Stimulated activated CD8-positive, alpha-beta memory T cell treated with anti-CD3 and anti-CD28 coated beads, Interleukin-4, amount 100 ng/mL, for 1 hour (primary cell): ENCODE measurements at places on chromosomes 12 and 14.

GRCh38 chr12:75865315-75865714 is 166.3 kb downstream of the PHLDA1 start:
- DNase-seq, result no peak

DNA sequence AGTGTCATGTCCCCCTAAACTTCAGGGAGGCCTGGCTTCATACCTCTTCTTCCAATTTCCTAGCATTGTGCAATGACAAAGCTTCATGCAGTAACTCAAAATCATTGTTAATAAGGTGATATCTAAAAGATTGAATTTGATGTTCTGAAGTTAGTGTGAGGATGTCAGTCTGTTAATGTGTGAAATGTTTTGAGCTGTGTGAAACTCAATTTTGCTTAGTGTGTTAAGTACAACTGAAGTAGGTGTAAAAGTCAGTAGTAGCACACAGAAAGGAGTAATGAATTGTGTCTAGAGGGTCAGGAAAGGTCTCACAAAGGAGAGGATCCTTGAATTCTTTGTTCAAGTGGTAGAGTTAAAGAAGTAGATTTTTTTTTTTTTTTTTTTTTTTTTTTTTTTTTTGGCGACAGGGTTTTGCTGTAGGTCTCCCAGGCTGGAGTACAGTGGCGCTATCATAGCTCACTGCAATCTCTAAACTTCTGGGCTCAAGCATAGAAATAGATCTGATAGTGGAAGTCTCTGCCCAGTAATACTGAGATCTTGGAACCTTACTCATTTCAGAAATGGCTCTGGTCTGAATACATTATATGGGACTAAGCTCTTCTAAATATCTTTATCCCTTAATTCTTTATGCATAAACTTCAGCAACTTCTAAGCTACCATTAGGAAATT is 63.9 kb downstream of the FUT8 start:
- DNase-seq, result no peak

DNA sequence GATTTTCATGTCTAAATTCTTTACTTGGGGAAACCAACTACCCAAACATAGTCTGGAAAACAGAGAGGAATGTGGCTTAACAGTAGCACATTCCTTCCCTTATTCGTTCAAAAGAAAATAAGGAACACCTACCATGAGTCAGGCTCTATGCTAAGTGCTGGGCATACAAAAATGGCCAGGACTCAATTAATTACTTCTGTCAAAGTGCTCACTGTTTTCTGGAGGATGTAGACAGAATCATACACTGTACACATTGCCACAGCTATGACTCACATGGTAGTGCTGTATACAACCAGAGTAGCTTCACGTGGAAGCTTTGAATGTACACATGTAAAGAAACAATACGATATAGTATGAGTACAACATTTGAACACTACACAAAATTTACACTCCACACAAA is 50.1 kb downstream of the SLC25A21 start:
- DNase-seq, result no peak

GRCh38 chr12:30989754-30990153 is 63.2 kb downstream of the TSPAN11 start:
- no peak for DNase-seq

- no peak for DNase-seq
These were observed 6.8 kb upstream of the TRAF3 start for GRCh38 chr14:102770147-102771123.

DNA sequence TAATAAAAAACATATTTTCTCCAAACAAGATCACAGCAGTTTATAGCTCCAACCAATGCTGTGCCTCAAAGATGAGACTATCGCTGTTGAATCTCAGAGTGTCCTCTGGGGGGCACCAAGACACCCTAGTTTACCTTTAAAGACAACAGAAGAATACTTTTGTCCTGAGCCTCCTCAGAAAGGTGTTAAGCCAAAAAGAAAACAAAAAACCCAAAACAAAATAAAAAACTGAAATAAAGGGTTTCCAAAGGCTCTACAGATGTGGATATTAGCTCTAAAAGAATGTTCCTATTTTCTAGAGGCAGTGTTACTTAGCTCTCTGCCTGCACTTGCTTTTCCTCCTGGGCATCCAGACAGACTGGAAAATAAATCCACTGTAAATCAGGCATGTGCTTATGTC is 86.9 kb upstream of the TTC7B start:
- DNase-seq, result peak; percentile 24

- no peak for DNase-seq
These were observed 83.2 kb downstream of the LMNTD1 start for GRCh38 chr12:25469861-25470260.

- no peak for DNase-seq
These were observed 130.3 kb downstream of the IGF1 start for GRCh38 chr12:102350070-102350469.

DNA sequence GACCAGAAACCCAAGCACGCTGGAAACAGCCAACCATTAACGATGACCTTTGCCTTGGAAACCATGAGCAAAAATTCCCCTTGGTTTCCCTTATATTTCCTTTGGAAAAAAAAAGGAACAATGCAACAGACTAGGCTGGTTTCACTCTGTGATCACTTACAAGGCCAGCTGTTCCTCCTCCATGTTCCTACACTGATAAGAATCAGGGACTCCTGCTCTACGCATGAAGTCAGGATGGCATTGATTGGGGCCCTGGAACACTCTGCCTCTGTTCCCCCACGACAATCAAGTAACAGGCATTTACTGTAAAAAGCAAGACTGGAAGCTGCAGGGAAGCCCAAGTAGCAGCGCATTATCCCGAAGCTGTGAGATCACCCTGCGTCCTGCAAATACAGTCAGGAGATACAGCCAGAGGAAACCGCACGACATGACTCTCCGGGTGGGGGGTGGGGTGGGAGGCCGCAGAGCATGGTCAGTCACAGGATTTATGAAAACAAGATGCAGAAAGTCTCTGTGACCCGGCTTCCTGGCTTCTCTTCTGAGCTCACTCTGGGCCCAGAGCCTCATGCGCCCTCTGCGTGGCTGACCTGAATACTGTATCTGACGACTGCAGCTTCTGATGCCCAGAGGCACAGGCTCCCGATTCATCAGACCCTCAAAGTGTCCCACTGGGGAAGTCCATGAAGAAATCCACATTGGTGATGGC is 31.1 kb downstream of the SSH1 start:
- no peak for DNase-seq

DNA sequence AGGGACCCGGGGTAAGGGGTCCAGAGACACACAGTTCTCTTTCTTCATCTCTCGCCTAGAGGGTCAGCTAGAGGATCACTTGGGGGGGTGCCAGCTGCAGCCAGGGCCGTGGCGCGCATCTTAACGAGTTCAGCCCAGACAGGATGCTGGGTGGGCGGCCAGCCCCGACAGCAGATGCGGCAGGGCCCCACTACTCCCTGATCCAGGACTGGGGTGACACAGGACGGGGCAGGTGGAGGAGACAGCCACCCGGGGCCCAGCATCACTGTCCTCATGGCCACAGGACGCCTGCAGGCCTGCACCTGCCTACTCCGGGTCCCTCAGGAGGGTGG is 12.8 kb downstream of the AKT1 start:
- DNase-seq, result no peak

- DNase-seq, result no peak
These were observed 278.3 kb downstream of the ALG10 start for GRCh38 chr12:34300376-34301250.

GRCh38 chr14:93329965-93330608 is 2.7 kb downstream of the BTBD7 start:
- no peak for DNase-seq

DNA sequence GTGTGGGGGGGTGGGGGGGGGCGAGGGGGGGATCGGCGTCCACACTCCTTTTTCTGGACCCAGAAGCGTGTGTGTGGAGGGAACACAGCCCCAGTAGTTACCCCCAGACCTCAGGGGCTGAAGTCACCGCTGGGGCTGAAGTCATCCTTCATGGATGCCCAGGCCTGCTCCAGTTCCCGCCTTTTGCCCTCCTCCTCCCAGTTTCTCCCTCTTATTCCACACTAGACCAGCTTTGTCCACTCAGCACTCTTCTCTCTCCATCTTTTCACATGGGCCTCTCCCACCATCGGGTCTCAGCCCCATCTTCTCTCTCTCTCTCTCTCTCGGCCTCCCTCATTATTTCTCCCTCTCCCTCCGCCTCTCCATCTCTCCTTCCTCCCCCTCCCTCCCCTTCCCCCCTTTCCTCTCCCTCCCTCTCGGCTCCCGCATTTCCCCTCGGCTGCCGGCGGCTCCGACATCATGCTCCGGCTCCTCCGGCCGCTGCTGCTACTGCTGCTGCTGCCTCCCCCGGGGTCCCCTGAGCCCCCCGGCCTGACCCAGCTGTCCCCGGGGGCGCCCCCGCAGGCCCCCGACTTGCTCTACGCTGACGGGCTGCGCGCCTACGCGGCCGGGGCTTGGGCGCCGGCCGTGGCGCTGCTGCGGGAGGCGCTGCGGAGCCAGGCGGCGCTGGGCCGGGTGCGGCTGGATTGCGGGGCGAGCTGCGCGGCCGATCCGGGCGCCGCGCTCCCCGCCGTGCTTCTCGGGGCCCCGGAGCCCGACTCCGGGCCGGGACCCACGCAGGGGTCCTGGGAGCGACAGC is at the start of gene P3H3:
Gene P3H3, plus strand, starts transcription at position 426 of the 799 bp plus-strand sequence. Its CDS starts 34 bp downstream, at position 460.
- DNase-seq, result no peak

DNA sequence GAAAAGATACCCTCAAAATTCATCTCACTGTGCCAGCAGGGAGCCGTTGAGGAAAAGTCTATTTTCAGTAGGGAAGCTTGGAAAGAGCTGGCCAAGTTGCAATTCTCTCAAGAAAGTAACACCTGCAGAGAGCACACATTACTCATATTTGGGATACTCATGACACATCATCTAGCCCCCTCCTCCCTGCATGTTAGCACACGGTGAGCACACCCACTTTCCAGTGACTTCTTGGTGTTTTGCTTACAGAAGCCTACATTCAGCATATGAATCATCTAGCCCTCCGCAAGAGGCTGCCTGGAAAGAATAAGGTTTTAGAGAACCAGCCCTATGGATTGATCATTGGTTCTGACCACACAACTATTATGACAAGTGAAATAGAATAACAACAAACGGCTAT is 124.5 kb downstream of the PTPRO start:
- no peak for DNase-seq

DNA sequence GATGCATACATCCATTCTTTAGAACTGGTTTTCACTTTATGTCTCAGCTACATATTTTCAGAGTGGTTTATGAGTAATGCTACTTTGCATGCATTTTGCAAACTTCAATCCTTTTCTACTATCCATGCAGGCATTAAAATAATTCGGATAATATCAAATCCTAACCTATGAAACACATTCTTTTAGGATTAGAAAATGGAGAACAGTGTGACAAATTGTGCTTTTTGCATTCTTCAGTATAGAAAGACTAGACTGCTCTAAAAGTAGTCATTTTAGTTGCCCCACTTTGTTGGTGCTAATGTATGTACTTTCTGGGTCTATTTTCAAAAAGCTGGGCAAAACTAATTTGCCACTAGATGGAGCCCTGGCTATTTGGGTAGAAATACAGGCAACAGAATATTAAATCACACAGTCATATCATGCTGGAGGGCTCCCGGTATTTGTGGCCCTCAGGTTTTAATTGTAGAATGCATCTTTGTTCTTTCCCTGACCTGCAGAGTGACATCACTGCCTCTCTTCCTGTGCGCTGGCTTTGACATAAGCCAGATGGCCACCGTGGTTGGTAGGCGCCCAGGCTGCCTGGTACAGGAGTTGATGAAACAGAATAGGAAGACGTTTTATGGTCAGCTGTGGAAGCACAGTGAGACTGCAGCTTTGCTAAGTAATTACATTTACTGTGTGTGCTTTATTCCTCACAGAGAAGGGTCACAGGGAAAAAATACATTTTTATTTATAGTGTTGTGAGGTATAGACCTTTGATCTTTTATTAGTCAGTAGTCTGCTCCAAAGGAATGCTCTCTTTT is 28.1 kb downstream of the MSRB3 start:
- DNase-seq, result no peak

DNA sequence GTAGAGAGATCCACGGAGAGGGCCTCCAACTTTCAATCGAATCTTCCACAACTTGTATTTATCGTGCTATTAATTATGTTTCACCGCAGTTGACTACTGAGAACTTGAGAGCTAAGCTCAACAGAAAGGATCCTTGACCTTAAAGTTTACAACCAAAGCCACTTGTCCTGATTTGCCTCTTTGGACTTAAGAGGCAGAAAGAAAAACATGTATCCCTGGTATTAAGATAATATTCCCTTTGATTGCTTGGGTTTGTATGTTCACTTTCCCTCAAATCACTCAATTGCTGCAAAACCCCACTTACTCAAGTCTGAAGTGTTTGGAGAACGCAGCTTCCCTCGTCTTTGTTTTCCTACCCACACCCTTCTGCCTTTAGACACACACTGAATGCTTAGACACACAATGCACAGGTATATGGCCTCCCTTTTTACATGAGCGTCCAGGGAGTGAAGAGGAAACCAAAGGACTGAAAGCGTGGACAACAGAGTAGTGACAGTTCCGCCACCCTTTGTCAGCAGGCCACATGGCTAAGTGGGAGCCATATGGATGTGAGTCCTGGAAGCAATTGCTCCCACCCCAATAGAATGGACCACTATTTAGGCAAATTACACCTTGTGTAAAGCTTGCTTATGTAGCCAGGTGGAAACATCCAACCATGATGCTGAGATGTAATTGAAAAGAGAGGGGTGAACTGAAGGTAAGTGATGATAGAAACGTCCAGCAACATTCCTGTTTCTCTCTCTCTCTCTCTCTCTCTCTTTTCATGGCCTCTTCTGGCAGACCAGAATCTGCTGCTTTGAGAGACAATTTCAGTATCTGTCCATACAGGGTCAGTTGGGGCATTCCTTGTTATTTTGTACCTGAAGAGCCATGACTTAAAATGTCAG is 1.4 kb upstream of the PKP2 start:
- DNase-seq, result no peak

GRCh38 chr12:47714826-47715386 is 9.1 kb upstream of the RPAP3 start:
- DNase-seq, result no peak

GRCh38 chr12:6554168-6555017 is 1.4 kb downstream of the IFFO1 start:
- DNase-seq, result no peak

DNA sequence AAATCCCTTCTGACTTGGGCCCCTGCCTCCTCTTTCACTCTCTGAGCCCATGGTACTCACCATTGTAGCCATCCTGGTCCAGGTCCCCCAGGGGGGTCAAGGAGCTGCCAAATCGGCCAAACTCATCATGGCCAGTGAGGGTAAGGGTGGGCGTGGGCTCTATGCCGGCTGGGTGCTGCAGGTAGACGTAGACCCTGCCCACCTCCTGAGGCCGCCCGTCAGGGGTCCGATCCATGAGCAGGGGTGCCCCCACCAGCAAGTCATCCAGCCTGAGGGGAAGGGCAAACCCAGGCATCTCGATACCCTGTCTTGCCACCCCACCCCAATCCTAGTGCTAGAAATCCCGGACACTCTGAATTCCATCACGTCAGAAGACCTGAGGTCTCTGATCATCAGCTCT is 14.0 kb downstream of the ITGA5 start:
- no peak for DNase-seq

GRCh38 chr12:92078167-92079053 is 67.2 kb downstream of the BTG1 start:
- no peak for DNase-seq

DNA sequence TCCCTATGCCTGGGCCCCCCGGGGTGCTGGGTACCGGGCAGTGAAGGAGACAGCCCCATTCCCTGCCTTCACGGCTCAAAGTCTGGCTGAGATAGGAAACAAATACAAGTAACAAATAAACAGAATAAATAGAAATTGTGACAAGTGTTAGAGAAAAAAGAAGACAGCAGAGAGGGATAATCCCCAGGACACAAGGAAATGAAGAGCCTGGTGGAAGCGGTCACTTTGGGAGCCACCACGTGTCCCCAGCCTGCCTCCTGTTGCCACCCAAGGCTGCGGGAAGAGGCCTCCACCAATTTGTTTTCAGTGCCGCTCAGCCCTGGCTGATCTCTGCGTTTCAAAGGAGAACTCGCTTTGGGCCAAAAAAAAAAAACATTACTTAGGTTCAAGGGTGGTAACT is 31.2 kb downstream of the RBM19 start:
- no peak for DNase-seq

GRCh38 chr14:91330856-91331255 is 86.4 kb upstream of the GPR68 start:
- no peak for DNase-seq
